ENCODE measurements at places on chromosomes 11 and 22. TPM values are rescaled to one million over a fixed set of nuclear protein-coding genes. Genes with fewer than 3 reads are reported as not detected.

DNA sequence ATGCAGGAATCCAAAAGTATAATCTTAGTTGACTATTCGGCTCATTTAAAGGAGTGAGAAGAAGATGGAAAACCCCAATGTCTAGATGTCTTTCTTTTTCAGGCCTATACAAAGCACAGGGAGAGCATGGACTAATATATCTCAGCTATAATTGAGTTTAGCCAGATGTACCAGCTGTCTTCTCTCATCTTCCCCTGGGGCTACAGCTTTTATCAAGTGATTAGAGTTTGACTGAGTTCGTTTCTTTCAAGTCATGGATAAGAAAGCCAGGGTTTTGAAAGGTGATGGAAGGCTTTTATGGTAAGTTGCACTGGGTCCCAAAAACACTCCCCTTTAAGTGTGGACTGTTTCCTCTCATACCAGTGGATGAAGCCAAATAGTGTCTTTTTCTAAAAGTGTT lies 1172.8 kb upstream of the TENM4 start:
- DNase-seq: no peak
- no peak overlapping the region for H3K27ac ChIP-seq
- H3K4me1 ChIP-seq: no peaks in the 10 kb centered on the region
- no peaks in the 10 kb centered on the region for H3K36me3 ChIP-seq
- no peaks in the 10 kb centered on the region for H3K27me3 ChIP-seq

MIOX gene
- total RNA-seq: 0.23 TPM

DNA sequence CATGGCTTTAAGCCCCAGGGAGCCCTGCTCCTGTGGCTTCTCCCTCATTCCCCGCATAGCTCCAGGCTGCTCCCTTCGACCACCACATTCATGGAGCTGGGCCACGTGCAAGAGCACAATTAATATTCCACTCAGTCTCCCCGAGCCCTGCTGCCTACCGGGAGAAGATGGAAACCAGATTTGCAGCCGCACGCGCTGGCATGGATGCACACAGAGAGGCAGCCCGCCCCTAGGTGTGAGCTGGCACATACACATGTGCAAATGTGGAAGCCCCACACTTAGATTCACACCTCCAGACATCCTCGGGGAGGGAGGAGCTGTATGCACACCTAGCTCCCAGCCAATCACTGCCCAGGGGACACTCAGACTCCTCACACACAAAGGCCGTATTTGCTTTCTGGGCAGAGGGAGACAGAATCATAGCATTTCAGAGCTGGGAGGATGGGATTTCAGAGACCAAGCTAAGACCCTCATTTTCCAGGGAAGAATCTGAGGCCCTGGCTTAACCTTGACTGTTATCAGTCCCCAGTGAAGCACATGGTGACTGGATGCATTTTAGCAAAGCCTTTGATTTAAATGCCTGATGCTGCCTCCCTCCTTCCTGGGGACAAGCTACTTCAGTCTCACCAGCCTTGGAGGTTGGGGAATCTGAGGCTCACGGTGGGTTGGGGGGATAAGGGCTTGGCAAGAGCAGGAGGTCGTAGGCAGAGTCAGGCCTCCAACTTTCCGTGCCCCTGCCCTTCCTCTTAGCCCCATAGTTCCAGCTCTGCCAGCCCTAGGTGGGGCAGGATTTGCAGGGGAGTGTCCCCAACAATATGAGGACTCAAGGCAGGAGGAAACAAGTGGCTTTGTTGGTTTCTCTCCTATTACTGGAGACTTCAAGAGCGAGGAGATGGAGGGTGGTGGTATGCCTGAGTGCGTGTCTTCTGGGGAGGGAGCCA lies 5.3 kb upstream of the CREB3L1 start:
- H3K4me3 ChIP-seq: no peak overlapping the region
- H3K36me3 ChIP-seq: no peaks in the 10 kb centered on the region
- no peak for DNase-seq
- H3K4me1 ChIP-seq: peaks cover 40% of the 10 kb centered on the region

- H3K36me3 ChIP-seq: no peaks in the 10 kb centered on the region
- H3K27me3 ChIP-seq: no peaks in the 10 kb centered on the region
- H3K27ac ChIP-seq: no peak overlapping the region
- no peak overlapping the region for H3K4me3 ChIP-seq
- DNase-seq: no peak
These were observed 9.4 kb downstream of the SERPIND1 start for GRCh38 chr22:20783300-20783673.

- no peaks in the 10 kb centered on the region for H3K27me3 ChIP-seq
- no peak overlapping the region for H3K4me3 ChIP-seq
- H3K27ac ChIP-seq: no peak overlapping the region
- peaks cover 8% of the 10 kb centered on the region for H3K4me1 ChIP-seq
These were observed 31.8 kb downstream of the CAPN1 start for GRCh38 chr11:65213322-65214211.

DNA sequence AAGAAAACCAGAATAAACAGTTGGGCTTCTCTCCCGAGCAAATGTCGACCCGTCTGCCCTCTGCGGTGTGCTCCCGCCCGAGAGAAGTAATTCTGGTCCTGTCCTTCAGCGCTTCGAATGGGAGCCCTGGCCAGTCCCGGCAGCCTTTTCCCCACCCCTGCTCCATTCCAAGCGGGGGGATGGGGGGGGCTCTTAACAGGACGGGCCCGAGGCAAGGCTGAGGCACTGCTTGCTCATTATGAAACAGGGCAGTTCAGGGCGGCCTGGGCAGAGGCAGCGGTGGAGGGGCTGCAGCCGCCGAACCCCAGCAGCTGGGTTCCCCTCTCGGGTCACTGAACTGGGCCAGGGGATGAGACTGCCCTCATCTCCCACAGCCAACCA lies 9.1 kb downstream of the BACE1-AS start:
- no peak overlapping the region for H3K4me3 ChIP-seq
- H3K27ac ChIP-seq: no peak overlapping the region
- no peak for DNase-seq
- H3K36me3 ChIP-seq: no peaks in the 10 kb centered on the region
- H3K27me3 ChIP-seq: no peaks in the 10 kb centered on the region

- H3K27me3 ChIP-seq: peaks cover 26% of the 10 kb centered on the region
- no peaks in the 10 kb centered on the region for H3K4me1 ChIP-seq
- H3K36me3 ChIP-seq: no peaks in the 10 kb centered on the region
- no peak for DNase-seq
- H3K4me3 ChIP-seq: no peak overlapping the region
These were observed 90.9 kb downstream of the GRAMD1B start for GRCh38 chr11:123521001-123521400.

DNA sequence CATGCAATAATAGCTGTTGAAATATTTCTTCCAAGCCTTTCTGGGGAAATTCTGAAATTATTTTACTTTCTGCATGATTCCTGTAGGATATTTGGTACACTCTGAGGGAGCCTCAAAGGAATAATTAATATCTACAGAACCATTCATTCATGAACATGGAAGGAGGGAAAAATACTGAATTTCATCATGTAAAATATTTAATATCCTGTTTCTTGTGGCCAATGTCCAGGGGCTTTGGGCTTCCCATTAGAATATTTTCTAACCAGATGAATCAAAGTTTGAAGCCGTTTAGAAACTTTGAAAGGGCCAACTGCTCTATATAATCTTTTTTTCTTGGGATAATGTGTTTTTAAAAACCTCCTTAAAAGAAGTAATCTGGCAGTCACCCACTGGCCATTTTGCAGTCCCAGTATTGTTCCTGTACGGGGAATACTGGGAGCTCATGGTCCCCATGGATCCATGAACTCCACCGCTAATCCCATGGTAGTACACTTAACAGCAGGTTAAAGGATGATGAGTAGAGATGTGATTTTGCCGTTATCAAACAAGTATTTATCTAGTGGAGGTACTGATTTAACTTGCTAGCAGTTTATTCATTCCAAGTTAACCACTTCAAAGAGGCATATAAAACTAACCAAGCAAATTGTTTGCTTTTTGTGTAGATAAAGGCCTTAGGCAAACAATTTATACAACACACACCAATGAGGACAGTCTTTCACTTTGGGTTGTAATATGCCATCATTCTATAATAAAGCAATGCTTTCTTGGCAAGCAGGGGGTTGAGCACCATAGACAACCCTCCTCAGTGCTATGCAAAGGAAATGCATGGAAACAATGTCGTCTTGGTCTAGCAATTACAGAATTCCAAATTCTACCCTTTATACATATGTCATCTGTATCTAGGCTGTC lies 34.5 kb upstream of the BLID start:
- no peak overlapping the region for H3K4me3 ChIP-seq
- no peak for DNase-seq

GRCh38 chr11:75783416-75784084 lies 15.0 kb downstream of the DGAT2 start:
- DNase-seq: no peak
- H3K36me3 ChIP-seq: no peaks in the 10 kb centered on the region
- no peaks in the 10 kb centered on the region for H3K4me1 ChIP-seq

DNA sequence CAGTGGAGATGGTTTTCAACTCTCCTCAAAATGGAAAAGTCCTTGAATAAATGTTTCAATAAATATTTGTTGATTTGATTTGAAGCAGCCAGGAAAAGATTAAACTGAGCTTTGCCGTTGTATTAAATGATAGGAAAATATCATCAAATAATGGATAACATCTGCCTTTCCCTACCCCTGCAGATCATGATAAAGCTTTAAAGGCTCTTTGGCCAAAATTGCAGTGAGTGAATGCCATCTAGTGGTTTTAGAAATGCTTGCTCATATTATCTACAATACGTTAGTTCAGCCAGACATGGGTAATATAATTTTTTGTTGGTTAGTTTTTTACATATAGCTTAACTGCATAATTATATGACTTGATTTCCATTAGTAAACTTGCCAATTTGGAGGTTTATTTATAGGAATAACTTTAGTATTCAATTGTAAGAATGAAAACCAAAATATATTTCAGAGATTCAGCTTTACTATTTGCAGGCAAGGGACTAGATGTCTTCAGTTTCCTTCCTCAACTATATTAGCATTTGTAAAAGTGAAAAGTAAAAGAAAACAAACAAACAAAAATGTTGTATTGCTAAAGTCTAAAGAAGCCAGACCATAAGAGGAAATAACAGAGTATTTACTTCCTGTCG lies 159.2 kb downstream of the MSANTD4 start:
- no peak overlapping the region for H3K27ac ChIP-seq
- no peak overlapping the region for H3K4me3 ChIP-seq
- H3K4me1 ChIP-seq: no peaks in the 10 kb centered on the region

- H3K4me1 ChIP-seq: no peaks in the 10 kb centered on the region
- no peak for DNase-seq
- H3K27ac ChIP-seq: no peak overlapping the region
These were observed 9.9 kb upstream of the TMPRSS4 start for GRCh38 chr11:118067006-118067405.

Measured in Panc1 (cell line).